ENCODE measurements at places on chromosomes 4 and X. TPM values are rescaled to one million over a fixed set of nuclear protein-coding genes. Genes with fewer than 3 reads are reported as not detected.

The HTN3 gene
- not detected for total RNA-seq

The GPRASP3 gene
- 3.2 TPM for total RNA-seq

The EFHC2 gene
- 0.25 TPM for total RNA-seq

The GLOD5 gene
- total RNA-seq, result not detected

DNA sequence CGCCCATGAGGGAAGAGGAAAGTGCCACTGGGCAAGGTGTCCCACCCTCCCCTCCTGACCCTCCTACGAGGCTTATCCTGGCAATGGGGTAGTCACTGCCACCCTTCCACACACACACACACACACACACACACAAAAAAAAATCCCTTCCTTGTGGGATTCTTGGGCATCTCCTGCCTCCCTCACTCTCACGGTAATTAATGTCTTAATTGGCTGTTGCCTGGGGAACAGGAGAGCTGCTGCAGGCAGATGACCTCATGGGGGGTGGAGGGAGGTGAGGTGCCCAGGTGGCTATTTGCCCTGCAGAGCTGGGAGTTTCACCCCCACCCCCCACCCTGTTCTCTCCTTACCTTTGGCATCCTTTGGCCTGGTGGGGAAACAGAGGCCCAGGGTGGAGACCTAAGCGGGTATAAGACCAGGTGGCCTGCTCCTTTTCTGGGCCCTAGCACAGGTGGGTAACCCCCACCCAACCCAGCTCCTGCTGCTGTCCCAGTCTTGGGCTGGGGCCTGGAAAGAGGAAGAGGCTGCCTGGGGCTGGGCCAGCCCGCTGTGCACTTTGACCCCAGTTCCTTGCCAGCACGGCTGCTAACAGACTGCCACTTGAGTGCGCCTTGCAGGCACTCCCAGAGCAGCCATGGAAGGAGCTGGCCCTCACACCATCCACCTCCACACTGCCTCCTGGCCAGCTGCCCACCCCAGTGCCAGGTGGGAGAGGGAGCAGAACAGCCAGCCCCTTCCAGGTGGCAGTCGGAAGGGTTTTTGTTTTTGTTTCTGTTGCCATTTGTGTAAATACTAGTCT, 12.6 kb downstream of the EFNB1 start:
- H3K4me1 ChIP-seq, result no peaks in the 10 kb centered on the region
- H3K27ac ChIP-seq, result no peak overlapping the region
- no peaks in the 10 kb centered on the region for H3K27me3 ChIP-seq
- H3K36me3 ChIP-seq, result no peaks in the 10 kb centered on the region
- no peak for DNase-seq

DNA sequence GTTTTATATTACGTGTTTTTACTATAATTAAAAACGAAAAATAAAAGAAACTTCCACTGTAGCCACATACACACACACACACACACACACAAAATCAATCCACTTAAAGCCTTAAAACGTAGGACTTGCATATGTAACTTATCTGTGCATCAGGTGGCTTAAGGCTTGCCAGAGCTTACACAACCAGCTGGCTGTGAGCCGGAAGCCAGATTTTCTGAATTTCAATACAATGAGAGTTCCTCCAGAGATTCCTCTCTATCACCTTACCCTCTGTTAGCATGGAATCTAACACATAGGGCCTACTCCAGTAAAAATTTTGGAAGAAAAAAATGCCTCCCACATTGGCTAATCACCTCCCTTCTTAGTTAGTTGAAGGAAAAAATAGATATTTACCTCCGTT, 27.9 kb upstream of the SLITRK4 start:
- no peak for DNase-seq
- no peaks in the 10 kb centered on the region for H3K4me1 ChIP-seq
- H3K27ac ChIP-seq, result no peak overlapping the region

- DNase-seq, result no peak
- no peaks in the 10 kb centered on the region for H3K27me3 ChIP-seq
- peaks cover 2% of the 10 kb centered on the region for H3K36me3 ChIP-seq
- H3K4me3 ChIP-seq, result no peak overlapping the region
- H3K27ac ChIP-seq, result no peak overlapping the region
Measured at GRCh38 chr4:104749062-104749461, 254.4 kb upstream of the CXXC4 start.
